ENCODE measurements at places on chromosomes 7 and 10.

DNA sequence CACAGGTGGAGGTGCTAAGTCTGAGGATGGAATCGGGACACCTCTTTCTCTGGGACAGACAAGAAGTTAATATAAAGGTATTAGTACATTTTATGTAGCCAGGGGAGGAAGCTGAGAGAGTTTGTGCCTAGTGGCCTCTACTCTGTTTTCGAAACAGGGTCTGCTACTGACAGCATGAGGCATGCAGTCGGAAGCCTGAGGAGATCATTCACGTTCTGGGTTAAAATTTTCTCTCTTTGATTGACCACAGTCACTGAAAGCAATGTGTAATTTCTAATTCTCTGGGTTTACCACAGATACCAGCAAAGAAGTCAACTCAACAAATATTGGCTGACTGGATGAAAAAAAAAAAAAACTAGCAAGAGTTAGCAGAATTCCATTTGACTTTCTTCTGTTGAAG is 53.3 kb upstream of the KCTD7 start:
- no peak for DNase-seq

DNA sequence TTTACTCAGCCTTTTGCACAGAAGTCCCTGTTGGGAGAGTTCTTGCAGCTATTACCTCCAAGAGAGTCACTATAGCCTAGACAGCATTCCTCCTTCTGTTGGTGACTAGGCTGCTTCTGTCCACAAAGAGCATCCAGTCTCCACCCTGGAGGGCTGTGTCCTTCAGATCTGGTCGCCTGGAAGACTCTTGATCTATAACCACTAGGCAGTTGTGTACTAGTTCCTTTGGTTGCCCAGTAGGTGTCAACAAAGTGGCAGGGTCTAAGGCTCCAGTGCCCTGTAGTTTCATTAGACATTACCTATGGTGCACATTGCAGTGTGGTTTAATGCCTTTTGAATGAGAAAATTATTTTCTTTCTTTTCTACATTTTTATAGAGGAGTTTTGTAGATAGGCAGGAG is 11.3 kb upstream of the AKR1C2 start:
- DNase-seq: no peak

DNA sequence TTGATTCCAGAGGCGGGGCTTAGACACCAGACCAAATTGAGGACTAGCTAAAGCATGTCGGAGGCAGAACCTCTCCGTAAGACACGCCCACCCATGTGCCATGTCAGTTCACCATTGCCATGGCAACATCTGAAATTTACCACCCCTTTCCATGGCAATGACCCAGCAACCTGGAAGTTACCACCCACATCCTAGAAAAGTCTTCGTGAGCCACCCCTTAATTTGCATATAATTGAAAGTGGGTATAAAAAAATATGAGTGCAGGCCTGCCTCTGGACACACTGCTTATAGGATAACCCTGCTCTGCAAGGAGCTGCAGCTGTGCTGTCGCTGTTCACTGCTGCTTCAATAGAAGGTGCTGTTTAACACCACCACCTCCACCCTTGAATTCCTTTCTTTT is 28.0 kb downstream of the TMEM270 start:
- DNase-seq: no peak

- no peak for DNase-seq
These were observed 64.4 kb downstream of the SUGCT start for GRCh38 chr7:40199076-40199802.

- no peak for DNase-seq
These were observed 14.4 kb downstream of the PLEKHS1 start for GRCh38 chr10:113765910-113766309.

DNA sequence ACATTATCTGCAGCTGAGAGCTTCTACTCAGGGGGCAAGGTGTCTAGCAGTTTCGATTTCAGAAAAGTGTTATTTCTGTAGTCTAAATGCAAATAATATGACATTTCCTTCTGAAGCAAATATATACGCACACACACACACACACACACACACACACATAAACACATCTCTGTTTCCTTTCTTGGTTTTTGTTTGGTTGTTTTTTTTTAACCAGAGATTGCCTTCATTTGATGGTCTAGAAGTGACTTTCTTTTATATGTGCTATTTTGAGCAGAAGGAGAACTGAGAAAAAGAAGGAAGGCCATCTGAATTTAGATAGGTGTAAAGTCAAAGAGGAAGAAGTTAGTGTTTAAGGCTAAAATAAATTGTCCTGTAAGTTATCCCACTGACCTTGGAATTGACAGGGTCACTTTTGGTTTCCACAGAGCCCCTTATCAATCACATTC is 142.2 kb downstream of the TRIL start:
- no peak for DNase-seq

- no peak for DNase-seq
These were observed 65.0 kb downstream of the FBXL13 start for GRCh38 chr7:103009466-103010185.

DNA sequence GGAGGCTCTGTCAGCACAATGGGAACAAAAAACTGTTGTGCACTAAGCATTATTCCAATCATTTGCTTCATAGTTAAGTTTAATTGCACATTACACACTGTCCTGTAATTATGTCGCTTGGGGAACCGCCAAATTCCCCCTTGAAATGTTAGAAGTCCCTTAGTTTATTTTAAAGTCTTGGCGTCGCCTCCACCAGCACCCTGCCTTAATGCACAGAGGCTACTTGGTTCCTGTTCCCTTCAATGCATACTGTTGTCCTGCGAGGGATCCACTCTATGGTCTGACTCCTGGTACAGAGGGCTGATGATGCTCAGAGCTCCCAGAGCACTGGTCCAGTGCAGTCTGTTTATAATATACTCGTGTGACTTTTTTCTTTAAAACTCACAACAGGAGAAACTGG is 330.7 kb downstream of the ELMO1 start:
- no peak for DNase-seq

- no peak for DNase-seq
These were observed 119.3 kb upstream of the CHST15 start for GRCh38 chr10:124212702-124213101.

- no peak for DNase-seq
These were observed 14.2 kb upstream of the MTPN start for GRCh38 chr7:135991322-135991721.

DNA sequence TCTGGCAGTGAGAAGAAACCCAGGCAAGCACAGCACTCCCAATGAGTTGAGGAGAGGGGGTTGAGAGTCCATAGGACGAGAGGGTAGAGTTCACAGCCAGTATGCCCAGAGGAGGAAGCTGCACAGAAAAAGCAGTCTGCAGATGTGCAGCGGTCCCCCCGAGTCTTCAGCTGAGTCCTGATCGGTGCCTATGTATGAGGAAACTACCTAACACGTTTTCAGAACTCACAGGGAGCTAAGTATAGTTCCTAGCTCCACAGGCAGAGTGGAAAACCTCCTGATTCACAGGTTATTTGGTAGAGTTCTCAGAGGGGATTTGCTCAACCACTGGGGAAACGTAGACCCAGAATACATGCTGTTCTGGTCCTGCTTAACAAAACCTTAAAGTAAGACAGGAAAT is 271.3 kb upstream of the CNTNAP2 start:
- no peak for DNase-seq

DNA sequence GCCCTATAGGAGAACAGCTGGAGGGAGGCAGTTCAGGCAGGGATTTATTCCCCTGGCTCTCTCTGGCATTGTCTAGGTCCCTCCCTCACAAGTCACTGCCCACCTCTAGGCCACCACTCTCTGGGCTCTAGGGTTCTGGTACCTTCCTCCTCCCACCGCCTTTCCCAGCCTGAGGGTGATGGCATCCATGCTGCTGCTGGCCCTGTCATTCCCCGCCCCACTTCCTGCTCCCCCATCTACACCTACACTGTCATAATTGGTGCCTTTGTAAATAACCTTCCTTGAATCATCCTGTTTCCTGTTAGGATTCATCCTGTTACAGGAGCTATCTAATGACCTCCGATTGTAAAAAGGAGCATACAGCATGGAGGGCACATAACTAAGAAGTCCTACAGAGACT is 303.3 kb upstream of the COBL start:
- no peak for DNase-seq

- no peak for DNase-seq
These were observed 41.1 kb downstream of the ZC3HC1 start for GRCh38 chr7:130009848-130010688.

- no peak for DNase-seq
These were observed 153.6 kb downstream of the IMMP2L start for GRCh38 chr7:111408724-111409123.

DNA sequence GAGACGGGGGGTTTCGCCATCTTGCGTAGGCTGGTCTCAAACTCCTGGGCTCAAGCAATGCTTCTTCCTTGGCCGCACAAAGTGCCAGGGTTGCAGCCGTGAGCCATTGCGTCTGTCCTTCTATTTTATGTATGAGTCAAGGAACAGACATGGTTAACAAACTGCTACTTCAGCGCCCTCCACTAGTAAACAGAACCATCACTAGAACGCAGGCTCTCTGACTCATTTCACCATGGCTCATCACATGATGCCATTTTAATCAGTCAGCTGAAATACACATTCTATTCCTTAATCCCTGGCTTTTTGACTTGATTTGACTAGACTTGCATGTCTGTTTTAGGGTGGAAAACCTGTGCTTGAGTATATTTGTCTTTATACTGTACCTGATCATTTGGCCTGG is 41.3 kb downstream of the CELF2 start:
- no peak for DNase-seq

DNA sequence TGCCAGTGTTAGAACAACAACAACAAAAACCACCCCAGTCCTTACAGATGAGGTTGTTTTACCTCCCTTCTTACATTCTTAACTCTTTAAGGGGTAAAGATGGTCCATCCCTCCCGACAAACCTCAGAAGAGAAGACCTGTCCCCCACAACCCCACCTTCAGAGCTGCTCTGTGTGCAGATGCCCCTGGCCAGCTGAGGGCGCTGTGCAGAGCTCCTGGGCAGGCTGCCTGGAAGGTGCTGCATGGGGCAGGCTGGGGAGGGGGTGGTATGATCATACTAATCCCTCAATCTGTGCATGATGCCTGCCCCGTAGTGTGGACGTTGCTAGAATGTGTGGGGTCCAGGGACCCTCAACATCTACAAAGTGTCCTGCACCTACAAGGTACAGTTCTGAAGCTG is 387.1 kb downstream of the INHBA start:
- no peak for DNase-seq

DNA sequence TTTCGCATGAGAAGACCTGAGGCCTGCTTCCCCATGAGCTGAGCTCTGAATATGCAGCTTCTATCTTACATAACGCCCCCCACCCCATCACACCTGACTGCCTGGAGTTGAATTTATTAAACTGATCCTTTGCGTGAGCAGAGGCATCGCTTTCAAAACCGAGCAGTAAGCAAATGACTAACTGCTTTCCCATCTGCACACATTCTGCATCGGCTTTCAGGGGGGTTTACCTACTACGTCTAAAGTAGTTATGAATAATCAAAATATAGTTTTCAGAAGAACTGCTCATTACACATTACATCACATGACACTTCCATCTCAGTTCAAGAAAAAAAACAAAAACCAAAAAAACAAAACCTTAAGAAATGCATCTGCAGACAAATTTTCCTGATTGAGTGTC is 54.7 kb upstream of the EGR2 start:
- DNase-seq: no peak

DNA sequence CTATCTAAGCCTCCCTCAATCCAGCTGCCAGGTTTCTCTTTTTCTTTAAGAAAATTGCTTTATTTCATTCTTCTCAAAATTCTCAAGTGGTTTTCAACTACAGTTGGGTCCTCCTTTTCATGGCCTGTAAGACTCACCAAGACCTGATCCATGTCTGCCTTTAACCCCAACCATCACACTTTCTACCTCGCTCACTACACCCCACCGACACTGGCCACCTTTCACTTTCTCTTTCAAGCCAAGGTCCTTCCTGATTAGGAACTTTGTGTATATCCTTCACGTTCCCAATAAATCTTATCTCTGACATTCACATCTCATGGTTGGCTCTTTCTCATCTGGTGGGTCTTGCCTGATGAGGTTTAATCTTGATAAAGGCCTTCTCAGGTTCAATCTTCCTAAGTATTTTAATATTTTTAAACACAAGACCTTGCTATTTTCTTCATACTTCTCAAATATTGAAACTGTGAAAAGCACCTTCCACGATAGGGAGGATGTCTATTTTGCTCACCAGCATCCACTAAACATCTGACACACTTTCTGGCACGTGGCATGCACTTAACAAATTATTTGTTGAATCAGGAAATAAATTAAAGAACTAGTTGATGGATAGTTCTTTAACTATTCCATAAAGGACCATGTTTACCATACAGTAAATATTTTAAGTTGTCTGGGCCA is 624.8 kb downstream of the GRID1 start:
- no peak for DNase-seq

DNA sequence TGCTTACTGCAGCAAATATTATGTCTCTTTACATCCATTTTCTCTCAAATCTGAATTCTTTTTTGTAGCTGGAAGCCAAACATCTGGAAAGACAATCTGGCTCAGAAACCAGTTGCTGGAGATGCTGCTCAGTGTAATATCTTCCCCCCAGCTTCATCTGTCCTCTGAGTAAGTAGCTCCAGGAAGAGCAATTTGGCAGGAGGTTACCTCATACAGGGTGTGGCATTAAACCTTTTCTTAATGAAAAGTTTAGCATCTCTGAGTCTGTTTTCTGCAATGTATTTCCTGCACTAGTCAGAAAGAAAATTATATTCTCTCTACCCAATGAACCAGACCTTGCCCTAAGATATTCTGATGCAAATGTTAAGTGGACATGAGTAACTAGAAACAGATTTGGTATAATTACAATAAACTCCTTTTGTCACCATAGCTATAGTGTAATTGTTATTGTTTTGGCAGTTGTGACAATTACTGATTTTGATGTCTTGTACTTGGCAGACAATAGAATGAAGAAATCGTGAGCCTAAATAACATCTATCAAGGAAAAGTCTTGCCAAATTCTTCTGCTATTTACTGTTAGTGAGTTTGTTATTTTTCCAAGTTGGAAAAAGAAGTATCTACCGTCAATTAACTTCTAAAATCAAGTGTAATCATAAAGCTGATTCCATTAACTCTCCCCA is 123.3 kb downstream of the WDFY4 start:
- DNase-seq: no peak

DNA sequence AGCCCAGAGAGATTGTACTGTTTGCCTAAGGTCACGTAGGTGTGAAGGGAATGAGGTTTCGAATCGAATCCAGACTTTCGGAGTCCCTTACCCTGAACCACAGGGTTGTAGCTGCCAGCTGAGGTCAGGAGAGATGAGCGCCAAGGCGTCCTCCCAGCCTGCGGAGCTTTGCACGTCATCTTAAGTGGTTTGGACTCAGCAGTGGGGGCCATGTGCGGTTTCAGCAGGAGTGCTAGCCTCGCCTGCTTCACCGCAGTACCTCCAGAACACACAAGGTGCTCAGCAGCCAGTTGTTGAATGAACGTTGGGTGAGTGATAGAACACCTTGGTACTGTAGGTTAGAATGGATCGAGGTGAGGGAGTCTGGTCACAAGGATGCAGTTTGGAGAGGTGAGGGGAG is 74.9 kb upstream of the PPIF start:
- no peak for DNase-seq

- DNase-seq: no peak
These were observed 22.6 kb upstream of the DLG5 start for GRCh38 chr10:77949167-77949566.

All from activated CD8-positive, alpha-beta memory T cell treated with anti-CD3 and anti-CD28 coated beads for 48 hours (primary cell).